ENCODE measurements at places on chromosomes 16 and 17. TPM values are rescaled to one million over a fixed set of nuclear protein-coding genes. Genes with fewer than 3 reads are reported as not detected.

Gene IGFBP4
- total RNA-seq = 73.4 TPM

DNA sequence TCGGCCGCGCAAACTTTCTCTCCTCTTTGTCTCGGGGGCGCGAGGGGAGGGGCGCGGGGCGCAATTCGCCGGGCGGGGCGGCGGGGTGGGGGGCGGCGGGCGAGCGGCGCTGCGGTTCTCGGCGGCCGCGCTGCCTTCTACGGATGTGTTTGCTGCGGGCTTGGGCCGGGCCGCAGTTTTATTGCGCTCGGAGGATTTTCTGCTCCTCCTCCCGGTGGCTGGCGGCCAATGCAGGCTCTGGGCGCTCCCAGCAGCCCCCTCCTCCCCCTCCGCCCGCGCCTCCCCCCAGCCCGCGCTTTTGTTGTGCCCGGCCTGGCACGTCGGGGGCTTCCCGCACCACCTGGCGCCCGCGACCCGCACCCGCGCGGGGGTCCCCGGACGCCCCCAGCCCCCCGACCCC is at the start of gene TIMP2:
TIMP2 (minus strand) TSS at position 154 of the 400 bp plus-strand sequence. CDS start 299 bp downstream, outside the sequence.
- DNase-seq = peak; percentile 83

- no peak for DNase-seq
Observed at GRCh38 chr16:83215406-83216001, 588.7 kb downstream of the CDH13 start.

GRCh38 chr17:12445331-12445730 is 220.4 kb upstream of the MYOCD start:
- DNase-seq = no peak

Gene MGAT5B
- total RNA-seq = 0.69 TPM

Gene ACBD4
- total RNA-seq = 4.6 TPM

DNA sequence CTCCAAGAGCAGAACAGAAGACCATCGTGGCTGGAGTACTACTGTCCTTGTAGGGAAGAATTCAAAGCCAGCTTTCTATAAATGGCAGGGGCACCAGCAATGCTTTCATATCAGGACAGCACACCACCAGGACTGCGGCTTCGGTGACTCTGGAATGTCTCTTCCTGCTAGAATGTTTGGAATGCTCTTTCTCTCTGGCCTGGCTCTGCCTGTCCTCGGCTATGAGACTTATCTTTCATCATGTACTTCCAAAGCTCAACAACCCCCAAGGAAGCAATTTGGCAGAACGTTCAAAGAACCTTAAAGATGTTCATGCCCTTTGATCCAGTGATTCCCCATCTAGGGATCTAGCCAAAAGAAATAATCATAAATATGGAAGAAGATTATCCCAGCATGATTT is 52.7 kb upstream of the NOG start:
- no peak for DNase-seq

GRCh38 chr16:60107437-60107836 is 1373.3 kb upstream of the GOT2 start:
- DNase-seq = no peak

DNA sequence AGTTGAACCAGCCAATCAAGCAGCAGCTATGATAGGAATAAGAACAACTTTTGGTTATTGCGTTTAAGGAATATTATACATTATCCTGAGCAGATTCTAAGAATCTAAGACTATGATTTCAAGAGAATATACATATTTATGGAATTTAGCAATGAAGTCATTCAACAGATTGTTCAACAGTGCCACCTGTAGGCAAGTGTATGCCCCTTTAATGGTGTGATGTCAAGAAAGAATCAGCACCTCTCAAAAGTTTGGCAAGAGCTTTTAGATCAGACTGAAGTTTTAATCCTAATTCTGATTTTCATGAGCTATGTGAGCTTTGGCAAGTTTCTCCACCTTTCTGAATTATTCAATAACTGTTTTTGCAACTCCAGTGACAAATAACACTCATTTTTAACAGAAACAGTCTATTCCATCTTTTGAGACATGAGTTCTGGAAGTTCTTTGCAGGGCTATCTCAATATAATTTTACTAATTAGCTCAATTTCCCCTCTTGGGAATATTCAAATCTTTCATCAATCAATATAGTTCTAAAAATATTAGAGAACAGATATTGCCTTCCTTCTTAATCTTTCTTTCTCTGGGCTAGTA is 474.3 kb upstream of the TOM1L1 start:
- DNase-seq = peak; percentile 15

Data from skin of body (tissue), 3 donors.